ENCODE measurements at places on chromosomes 2 and 18. TPM values are rescaled to one million over a fixed set of nuclear protein-coding genes. Genes with fewer than 3 reads are reported as not detected.

The KCNK3 gene
- 6.6 TPM for total RNA-seq

The KCNF1 gene
- 0.83 TPM for total RNA-seq

The IL1F10 gene
- total RNA-seq, result not detected

The CCDC74A gene
- total RNA-seq, result 9.6 TPM

The MOGAT1 gene
- total RNA-seq, result not detected

The REG1B gene
- total RNA-seq, result not detected

The PLEK gene
- total RNA-seq, result not detected

The POTEJ gene
- total RNA-seq, result not detected

The SLC30A3 gene
- 3.1 TPM for total RNA-seq

The ZSWIM2 gene
- not detected for total RNA-seq

The SRD5A2 gene
- not detected for total RNA-seq

The KCNG2 gene
- not detected for total RNA-seq

The ERLEC1 gene
- 34.2 TPM for total RNA-seq

GRCh38 chr2:17104454-17104853 is 413.8 kb downstream of the RAD51AP2 start:
- no peak for DNase-seq

- DNase-seq, result no peak
These were observed 1494.7 kb downstream of the SUCLG1 start for GRCh38 chr2:82964341-82964740.

DNA sequence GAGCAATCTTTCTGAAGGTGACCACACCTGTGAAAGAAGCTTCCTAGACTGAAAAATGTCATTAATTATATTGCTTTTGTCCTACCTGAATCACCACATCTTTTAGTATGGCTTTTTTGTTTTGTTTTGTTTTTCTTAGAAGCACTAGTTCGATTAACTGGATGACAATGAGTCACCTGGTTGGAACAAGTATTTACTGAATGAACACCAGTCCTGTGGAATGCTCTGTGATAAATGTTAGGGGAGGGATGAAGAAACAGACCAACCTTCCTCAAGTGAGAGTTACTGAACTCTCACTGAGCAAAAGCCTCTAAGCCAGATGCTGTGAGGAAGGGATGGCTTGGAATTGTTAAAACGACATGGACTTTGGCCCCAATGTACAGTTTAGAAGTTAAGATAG is 26.8 kb upstream of the DCC start:
- DNase-seq, result no peak

DNA sequence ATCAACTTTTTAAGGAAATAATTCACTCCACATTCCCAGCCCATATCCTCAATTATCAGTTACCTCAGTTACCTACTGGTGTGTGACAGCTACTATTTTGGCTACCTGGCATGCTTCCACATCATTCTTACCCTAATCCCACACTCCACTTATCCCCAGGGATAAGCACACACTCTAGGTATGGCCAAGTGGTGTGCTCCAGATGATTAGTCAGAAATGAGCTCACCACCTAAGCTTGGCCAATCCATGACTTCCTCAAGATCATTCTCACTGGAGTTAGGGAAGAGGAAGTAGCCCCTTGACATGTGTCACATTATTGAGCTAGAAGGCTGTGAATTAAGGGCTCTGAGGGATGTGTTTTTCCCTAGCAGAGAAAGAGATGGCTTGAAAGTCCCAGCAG is 20.9 kb upstream of the SMAD4 start:
- DNase-seq, result no peak

DNA sequence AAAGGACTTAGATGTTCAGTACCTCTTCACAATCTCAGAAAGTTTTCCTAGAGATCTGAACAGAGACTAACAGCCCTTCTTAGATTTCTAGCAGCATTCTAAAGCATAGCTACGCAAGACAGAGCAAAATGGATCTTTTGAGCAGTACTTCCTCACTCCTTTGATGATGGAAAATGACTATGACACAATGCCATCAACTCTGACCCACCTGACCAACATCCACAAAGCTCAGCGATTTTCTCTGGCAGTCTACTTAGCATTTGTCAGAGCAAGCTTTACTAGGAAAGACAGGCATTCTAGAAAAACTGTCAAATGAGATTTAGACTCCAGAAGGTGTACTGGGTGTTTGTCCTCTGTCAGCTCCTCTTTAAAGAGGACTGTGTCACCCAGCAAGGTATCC is 180.9 kb upstream of the ACVR2A start:
- no peak for DNase-seq

DNA sequence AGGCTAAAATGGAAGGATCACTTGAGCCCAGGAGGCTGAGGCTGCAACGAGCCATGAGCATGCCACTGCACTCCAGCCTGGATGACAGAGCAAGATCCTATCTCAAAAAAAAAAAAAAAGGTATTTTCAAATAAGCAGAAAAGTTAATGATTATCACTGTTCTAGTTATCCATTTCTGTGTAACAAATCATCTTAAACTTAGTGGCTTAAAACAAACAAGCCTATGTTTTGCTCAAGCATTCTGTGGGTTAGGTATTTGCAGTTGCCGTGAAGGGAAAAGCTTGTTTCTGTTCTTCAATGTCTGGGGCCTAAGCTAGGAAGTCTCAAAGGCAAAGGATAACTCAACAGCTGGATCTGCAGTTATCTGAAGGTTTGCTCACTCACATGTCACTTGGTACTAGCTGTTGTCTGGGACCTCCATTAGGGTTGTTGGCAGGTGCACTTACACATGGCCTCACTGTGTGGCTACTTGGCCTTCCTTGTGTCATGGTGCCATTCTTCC is 14.1 kb downstream of the MFF start:
- DNase-seq, result no peak

DNA sequence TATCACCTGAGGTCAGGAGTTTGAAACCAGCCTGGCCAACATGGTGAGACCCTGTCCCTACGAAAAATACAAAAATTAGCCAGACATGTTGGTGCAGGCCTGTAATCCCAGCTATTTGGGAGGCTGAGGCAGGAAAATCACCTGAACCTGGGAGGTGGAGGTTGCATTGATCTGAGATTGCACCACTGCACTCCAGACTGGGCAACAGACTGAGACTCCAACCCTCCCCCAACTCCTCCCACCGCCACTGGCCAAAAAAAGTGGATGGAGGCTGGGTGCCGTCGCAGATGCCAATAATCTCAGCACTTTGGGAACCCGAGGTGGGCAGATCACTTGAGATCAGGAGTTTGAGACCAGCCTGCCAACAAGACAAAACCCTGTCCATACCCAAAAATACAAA is 10.1 kb upstream of the SPIRE1 start:
- no peak for DNase-seq

DNA sequence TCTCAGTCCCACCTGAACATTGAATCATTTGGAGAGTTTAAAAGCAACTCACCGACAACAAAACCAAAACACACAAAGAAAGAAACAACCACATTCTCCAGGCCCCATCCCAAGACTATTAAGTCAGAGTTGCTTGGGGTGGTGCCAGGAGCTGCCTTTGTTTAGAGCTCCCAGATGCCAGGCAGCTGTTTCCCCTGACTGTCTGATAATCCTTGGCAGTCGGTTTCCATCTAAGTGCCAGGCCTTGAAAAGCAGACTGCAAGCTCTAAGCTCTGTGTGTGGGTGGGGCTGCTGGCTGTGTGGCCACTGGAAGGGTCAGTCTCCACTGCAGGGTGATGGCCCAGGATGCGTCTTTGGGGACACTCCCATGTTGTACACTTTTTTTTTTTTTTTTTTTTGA is 255.3 kb upstream of the AGAP1 start:
- no peak for DNase-seq

- no peak for DNase-seq
These were observed 17.8 kb downstream of the NLRC4 start for GRCh38 chr2:32246911-32247310.

DNA sequence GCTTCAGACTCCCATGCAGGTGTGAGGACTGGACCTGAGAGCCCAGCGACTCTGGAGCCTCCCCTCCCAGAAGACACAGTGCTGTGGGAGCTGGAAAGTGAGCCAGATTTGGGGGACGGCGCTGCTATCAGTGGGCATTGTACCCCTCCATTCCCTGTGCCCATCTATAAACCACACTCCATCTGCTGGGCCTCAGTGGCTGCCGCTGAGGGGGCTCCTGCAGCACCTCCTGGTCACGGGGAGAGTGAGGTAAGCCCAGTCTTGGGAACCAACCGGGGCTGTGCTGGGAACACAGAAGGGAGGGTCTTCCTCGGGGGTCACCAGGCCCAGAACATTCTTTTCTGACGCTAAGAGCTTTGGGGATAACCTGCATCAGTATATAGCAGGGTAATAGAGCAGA is 9.5 kb downstream of the PSD4 start:
- DNase-seq, result no peak

GRCh38 chr2:12169721-12170120 is 423.3 kb downstream of the LPIN1 start:
- DNase-seq, result no peak

DNA sequence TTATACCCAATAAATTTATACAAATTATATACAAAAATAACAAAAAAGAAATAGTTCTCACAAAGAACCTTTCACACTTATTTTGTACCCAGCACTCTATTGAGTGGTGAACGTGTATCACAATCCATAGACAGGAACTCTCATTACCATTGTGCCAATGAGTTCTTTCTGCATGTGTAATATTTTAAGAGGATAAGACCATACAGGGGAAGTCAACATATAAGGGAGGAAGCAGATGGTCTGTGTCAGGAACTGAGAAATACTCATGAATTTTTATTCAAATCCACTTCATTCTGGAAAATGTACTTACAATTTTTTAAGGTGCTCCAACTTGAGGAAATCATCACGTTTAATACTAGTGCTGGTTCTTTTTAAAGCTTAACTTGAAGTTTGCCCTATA is 27.1 kb upstream of the ELOA2 start:
- no peak for DNase-seq

Data from mesothelial cell of epicardium (in vitro differentiated cells).